ENCODE measurements at places on chromosomes 4 and X.

- DNase-seq, result no peak
These were observed 22.8 kb downstream of the VSIG4 start for GRCh38 chrX:66016905-66017658.

GRCh38 chr4:122313006-122313646 is 65.7 kb upstream of the ADAD1 start:
- no peak for DNase-seq

DNA sequence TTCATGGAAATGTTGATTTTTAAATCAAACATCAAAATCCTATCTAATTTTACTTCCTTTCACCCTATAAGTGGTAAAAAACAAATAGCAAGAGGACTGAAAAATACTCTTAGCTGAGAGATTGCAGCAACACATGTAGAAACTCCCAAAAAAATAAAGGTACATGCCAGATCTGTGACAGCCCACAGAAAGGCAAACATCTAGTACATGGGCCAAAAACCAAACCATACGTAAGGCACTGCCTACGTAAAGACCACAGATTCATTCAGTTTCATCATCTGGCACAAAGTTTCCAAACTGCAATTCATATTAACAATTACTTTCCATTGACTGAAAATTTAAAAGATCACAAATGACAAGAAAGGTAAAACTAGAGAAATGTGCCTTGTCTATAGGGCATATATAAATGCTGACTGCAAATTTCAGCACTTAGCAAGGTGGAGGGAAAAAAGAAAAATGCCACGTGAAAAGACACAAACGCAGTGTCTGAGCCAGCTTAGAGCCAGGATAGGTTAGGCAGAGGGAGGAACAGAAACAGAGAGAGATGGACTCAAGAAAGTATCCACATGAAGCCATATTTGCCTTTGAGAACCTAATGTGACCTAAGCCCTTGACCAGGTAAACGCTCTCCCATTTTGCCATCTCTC is 88.1 kb downstream of the TSPAN5 start:
- no peak for DNase-seq

- no peak for DNase-seq
These were observed 298.1 kb downstream of the UNC5C start for GRCh38 chr4:95250544-95251137.

GRCh38 chr4:36348403-36348938 is 67.1 kb downstream of the DTHD1 start:
- no peak for DNase-seq

- no peak for DNase-seq
These were observed 229.9 kb upstream of the CPEB2 start for GRCh38 chr4:14772388-14772787.

DNA sequence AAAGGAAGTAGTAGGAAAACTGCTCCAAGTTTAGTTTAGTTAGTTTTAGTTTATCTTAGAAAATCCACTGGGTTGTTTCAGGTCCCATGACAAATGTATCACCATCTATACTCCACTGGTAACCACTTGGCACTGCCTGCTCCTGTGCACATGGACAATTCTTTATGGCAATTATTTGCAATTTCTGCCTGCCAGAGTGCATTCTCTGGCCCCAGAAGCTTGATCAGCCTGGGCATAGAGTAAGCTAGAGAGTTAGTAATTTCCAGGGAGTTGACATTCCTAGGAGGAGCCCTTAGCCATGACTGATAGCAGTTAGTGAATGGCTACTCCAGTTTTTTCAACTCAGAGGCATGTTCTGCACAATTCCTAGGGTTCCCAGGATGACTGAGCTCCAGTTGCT is 203.2 kb upstream of the FGF13 start:
- DNase-seq, result no peak

- no peak for DNase-seq
These were observed 4.7 kb upstream of the GPR143 start for GRCh38 chrX:9770319-9770718.

DNA sequence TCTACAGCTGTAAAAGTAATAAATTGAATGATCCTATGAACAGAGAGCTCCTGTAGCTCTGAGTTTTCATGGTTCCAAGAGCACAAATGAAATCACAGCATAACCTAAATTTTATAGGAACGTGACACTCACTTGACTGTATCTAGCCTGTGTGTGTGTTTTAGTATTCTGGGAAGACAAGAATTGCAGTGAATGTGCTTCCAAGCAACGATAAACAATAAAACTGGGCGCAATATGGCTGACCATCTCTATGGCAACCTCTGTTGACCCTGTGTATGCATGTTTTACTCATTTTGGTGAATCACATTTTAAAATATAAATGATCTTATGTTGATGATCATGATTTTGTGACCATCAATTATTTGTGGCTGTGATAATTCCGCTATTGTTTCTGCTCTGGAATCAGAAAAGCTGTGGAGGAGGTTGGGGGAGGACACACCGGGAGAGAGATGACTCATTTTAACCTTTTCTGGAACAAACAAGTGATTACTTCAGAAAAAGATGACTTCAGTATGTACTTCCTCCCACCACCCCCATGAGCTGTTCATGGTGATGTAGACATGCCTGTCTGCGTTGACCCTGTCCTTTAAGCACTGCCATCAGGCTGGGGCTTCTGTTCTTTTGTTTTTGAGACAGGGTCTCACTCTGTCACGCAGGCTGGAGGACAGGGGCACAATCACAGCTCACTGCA is 31.8 kb downstream of the USP11 start:
- DNase-seq, result no peak

DNA sequence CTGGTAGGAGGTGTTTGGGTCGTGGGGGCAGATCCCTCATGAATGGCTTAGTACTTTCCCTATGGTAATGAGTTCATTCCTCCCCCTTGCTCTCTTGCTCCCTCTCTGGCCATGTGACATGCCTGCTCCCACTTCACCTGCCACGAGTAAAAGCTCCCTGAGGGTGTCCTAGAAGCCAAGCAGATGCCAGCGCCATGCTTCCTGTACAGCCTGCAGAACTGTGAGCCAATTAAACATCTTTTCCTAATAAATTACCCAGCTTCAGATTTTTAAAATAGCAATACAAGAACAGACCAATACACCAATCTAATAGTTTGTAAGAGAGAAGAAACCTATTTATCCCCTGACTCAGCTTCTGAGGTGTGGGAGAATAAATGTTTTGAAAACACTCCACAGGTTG is 60.5 kb downstream of the FGFBP1 start:
- DNase-seq, result no peak

GRCh38 chr4:163806653-163807052 is 312.2 kb downstream of the TMA16 start:
- DNase-seq, result no peak

GRCh38 chr4:87363552-87363951 is 27.4 kb downstream of the HSD17B11 start:
- no peak for DNase-seq

- no peak for DNase-seq
These were observed 1.2 kb downstream of the PNPLA4 start for GRCh38 chrX:7925867-7926472.

DNA sequence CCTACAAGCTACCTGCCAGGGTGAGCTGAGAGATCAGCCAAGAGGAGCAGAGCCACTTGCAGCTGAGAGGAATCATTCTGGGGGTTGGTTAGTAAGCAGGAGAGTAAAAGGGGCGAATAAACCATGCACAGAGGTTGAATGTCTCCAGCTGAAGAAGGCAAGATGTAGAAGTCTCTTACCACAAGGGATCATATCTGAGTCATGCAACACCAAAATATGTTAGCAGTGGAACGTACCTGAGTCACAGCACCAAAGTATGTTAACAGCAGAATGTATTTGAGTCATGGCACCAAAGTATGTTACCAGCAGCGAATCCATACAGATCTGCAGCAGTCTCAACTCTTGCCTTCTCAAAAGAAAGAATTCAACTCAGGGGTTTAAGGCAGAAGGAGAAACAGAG is 29.9 kb downstream of the C4orf51 start:
- peak; percentile 86 for DNase-seq

DNA sequence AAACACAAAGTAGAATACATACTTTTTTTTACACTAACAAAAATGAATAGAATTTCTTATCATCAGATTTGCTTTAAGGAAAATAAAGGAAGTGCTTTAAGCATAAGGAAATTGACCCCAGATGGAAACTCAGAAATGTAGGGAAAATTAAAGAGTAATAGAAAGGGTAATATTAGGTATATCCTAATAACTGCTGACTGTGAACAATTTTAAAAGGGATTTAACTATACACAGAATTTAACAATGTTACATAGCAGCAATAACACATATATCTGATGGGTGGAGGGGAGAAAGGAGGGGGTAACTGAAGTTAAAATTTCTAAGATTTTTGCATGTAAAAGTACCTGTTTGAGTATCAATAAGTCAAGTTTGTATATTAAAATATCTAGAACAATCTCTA is 8.6 kb downstream of the CDKL2 start:
- no peak for DNase-seq

- no peak for DNase-seq
These were observed 6.8 kb upstream of the CLCN5 start for GRCh38 chrX:49915361-49916222.

DNA sequence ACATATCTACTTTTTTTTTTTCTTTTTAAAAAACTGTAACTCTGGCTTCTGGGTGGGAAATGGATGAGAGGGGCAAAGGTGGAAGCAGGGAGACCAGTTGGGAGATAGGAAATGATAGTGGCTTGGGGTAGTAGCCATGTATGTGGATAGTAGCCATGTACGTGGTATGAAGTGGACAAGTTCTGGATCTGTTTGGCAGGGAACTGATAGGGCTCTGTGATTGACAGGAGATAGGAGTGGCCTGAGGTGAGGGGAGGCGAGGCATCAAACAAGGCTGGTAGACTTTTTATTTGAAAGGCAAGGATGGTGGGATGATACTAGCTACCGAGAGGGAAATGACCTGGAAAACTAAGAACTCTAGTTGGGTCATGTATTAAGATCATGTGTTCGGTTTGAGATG is 117.8 kb downstream of the AFF1 start:
- DNase-seq, result no peak

DNA sequence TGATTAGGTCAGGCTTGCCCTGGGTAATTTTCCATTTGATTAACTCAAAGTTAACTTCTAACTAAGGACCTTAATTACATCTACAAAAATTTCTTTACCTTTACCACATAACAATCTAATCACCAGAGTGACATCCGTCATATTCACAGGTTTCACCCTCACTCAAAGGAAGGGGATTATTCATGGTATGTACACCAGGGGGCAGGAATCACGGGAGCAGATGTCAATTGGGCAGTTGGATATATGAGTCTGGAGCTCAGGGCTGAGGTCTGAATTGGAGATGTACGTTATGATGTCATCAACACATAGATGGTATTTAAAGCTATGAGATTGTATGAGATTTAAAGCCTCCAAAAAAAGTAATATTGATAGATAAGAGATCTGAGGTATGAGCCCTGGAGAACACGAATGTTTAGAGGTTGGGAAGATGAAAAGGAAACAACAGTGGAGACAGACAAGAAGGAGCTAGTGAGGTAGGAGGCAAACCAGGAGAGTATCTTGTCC is 52.9 kb downstream of the PGRMC1 start:
- no peak for DNase-seq

DNA sequence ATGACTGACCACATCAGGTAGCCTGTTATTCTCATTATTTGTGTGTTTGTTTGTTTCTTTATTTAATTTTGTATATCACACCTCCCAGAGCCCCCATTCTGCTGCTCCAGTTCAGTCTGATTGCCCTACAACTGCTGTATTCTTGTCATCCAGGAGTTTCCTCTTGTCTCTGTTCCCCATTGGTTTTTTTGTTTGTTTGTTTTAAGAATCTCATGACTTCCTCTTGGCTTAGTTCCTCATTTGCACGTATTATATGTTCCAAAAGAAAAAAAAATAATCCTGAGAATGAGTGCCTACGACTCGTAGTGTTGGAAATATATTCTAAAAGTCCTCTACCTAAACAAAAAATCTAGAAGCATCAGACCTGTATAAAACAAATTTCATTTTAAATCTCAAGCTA is 142.3 kb upstream of the SLIT2 start:
- no peak for DNase-seq

GRCh38 chr4:10730019-10730418 is 45.5 kb upstream of the CLNK start:
- DNase-seq, result no peak

DNA sequence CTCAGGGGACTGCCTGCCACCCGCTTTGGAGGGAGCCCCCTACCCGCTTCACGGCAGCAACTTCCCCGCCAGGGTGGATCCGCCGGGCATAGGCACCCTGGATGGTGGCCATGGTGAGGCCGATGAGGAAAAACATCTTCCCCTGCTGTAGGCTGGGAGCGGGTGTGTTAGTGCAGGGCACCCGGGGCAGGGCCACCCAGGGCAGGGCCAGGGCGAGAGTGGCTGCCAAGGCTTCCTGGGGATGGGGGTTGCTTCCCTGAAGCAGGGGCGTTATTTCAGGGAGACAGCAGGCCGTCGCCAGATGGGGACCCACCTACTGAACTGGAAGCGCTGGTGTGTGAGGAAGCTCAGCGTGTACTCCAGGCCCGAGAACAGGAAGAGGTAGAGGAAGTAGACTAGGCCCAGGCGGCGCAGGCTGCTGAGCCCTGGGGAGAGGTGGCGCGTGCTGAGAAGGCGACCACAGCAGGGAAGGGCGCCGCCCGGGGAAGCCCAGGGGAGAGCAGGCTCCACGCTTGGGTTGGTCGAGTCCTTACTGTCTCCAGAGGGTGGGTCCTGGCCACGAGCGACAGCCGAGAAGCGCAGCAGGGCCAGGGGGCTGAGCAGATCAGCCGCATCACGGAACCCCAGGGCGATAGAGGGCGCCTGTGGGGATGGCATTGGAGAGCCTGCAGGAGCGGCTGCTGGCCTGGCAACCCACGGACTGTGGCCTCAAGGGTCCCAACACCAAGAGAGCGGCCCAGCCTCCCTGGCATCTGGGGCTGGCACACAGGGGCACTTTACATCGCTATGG is 31.5 kb downstream of the NOP14 start:
- DNase-seq, result no peak
